Stimulated activated CD4-positive, alpha-beta T cell treated with anti-CD3 and anti-CD28 coated beads, Interleukin-12 subunit alpha, Interleukin-12 subunit beta, amount 100 ng/mL, for 24 hours (primary cell): ENCODE measurements at places on chromosomes 11 and 22.

DNA sequence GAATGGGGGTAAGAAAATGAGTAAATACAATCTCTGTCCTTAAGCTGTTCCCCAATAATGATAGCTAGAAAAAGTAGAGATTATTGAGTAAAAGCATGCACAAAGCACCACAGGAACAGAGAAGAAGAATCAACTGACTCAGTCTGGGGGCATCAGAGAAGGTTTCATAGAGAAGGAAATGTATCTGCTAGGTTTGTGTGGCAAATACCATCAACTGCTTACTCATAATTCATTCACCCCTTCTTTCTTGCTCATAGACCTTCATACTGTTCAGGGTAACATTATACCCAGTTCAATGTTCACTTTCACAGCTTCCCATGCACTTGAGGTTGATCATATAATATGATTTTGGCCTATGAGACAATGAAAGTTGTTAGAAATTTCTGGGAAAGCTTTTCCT, 85.2 kb upstream of the SCUBE2 start:
- no peak for DNase-seq

DNA sequence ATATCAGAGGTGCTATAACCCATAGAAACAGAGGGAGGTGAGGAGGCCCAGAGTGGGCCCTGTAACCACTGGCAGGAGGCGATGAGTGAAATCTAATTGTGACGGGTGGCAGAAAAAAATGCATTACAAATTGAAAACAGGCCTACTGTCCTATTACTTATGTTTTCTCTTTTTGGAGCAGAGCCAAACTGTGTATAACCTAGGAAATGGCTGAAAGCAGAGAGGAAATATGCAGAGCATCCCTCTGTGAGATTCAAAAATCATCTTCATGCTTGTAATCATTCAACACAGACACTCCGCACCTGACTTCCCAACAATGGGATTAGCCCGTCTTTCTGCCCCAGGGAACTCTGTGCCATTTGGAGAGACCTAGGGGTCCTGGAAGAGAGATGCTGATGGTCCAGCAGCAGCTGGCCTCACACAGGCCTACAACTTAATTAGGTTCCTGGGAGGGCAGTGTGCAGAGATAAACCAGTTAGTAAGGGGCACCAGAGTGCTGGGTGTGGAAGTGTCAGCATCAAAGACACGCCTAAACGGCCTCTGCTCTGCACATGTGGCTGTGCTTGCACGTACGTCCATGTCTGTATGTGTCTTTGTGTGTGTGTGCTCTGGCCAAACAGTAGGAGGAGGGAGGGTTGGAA, 41.8 kb downstream of the MAP6 start:
- no peak for DNase-seq

DNA sequence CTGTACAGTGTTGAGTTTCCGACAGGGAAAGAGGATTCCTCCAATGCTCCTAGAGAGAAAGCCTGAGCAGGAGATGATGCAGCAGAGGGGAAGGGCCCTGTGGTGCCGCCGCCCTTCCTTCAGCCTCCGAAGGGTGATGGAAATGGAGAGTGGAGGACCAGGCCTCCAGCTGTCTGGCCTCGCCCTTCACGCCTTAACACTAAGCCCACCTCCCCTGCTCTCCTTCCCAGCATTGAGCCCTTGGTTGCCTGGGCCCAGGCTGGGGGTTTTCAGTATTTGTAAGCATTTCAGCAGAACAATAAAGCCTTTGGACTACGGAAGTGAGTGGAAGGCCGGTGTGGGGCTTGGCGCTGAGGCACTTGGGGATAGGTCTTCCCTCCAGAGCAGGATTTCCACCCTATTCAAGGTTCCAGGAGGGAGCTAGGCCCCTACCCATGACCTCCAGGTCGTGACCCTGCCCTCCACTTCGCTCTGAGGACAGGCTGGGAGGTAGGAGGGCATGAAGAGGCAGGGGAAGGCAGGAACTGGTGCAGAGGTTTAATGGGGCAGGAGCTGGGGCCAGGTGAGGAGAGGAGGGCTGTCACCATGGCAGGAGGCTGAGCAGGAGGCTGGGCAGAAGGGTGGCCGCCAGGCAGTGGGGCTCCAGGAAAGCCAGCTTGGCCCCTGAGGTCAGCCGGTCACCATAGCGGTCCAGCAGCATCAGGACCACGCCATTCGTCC, 21.6 kb downstream of the TREH start:
- DNase-seq = no peak

DNA sequence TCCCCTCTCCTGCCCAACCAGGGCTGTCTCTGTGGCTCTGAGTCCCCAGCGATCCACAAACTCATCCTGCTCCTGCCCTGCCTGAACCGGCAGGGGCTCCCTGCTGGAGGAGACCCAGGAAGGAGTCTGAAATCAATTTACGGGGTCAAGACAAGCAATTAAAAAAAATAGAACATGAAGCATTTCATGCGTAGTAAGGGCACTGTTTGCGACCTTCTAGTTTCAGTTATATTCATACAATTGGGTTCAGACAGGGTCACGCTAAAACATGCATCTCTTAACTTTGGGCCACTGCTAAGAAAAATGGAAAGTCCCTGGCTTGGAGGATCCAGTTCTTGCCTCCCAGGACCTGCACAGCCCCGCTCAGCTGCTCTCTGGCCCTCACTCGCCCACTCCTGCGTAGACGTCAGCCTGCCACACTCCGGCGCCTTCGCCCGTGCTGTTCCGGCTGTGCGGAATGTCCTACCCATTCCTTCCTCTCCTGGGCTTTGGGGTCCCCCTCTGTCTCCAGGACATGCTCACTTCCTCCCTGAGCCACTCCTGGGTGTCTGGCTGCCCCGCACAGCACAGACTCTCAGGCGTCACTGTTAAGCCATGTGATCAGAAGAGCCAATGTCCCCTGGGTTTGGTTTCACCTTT, 12.8 kb downstream of the NFAM1 start:
- no peak for DNase-seq

- no peak for DNase-seq
These were observed 16.9 kb upstream of the RAC2 start for GRCh38 chr22:37260901-37261336.

GRCh38 chr11:112794331-112794846, 166.8 kb upstream of the NCAM1 start:
- no peak for DNase-seq

DNA sequence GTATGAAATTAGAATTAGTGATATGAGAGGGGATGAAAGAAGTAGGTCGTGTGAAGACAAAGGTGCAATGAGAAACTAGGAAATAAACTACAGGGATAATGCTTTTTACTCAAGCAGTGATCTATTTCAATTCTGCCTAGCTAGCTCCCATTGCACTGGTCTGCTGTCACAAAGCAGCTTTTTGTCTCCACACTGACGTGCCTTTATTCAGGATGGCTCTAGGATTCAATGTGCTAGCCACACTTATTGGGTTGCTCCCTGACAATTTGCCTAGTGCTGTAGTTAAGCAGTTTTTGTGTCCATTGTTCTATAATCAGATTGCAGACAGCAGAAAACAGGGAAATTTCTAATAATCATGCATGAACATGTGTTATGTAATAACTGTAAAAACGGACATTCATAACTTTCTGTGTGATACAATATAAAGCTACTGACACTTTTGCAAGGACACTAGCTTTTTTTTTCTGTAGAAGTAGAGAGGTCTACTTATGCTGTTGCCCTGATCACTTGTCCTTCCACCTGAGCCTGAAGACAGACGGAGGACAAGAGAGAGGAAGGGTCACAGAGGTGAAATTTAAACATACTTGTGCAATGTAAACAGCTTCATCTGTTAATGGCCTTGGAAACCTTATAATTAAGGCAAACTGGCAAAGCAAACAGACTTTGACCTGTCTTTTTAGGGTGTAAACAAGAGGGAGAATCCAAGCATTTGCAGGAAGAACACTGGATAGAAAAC, 269.6 kb downstream of the LRRC4C start:
- DNase-seq = no peak

GRCh38 chr11:95792700-95793099, 2.4 kb downstream of the CEP57 start:
- DNase-seq = no peak
